ENCODE measurements at places on chromosomes 11 and 22.

DNA sequence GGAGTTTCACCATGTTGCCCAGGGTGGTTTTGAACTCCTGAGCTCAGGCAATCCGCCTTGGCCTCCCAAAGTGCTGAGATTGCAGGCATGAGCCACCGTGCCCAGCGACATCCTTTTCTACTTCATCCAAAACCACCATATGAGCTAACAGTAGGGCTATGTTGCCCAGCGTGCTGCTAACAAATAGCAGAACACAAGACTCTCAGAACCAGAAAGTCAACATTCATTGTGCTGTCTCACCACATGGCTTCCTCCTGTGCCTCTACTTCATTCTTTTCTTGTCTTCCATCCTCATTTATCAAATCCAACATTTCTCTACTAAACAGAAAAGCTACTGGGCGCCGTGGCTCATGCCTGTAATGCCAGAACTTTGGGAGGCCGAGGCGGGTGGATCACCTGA is 12.0 kb upstream of the DENND5A start:
- DNase-seq: no peak

- DNase-seq: no peak
Observed at GRCh38 chr22:37482244-37482643, 3.9 kb downstream of the MFNG start.

GRCh38 chr11:118194835-118195627 is 18.6 kb upstream of the SCN2B start:
- no peak for DNase-seq

- DNase-seq: no peak
Observed at GRCh38 chr11:12134236-12134585, 23.8 kb downstream of the MICAL2 start.

DNA sequence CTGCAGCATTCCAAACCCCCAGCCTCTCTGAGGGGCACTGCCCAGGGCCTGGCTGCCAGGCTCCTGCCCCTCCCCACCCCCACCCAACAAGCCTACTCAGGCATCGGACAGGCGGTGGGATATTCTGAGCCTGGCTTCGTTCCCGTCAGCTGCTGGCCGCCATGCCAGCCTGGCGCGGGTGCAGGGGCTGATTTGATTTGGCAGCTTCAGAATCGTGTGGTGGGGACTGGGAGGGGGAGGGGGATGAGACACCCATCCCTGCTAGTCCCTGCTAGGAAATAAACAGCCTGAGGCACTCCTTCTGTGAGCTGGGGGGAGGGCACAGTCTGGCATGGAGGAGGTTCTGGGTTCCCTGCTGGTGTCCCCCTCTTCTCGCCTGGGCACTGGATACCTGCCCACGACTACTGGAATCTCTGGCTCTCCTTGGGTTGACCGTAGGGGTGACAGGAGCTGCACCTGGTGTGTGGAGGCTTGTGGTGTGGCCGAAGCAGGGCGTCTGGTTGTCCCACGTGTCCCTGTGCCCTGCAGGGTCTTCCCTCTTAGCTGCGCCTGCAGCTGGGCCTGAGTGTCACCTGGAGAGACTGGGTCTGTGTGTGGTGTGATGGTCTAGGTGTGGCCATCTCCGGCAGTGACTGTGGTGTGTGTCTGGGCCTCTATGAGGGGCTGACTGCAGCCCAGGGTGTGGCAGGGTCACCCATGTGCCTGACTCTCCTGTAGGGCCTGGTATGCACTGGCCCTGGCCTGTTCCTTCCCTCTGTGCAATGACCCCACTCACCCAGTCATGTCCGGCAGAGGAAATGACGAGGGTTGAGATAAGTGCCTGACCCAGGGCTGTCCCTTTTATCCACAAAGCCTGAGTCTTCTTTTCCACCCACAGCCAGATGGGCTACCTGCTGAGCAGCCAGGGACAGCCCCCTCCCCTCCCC is 42.2 kb downstream of the PDE2A start:
- no peak for DNase-seq

DNA sequence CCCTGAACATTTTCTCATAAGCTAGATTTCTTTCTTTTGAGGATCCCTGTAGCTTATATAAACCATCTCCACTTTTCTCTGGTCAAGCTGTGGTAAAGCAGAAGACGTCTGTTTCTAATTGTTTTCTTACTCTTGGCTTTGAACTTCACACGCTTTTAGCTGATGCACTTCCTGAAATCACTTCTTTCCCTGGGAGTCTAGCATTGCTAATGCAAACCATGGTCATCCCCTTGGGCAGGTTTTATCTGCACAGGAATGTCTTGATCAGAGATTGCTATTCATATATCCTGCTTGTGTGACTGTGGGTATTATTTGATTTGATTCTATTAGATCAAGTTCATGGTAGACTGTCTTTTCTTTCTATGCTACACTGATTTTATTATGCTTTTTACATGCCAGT is 199.2 kb upstream of the POU2AF2 start:
- no peak for DNase-seq

- no peak for DNase-seq
Observed at GRCh38 chr11:74010306-74011300, 1.7 kb upstream of the UCP3 start.

DNA sequence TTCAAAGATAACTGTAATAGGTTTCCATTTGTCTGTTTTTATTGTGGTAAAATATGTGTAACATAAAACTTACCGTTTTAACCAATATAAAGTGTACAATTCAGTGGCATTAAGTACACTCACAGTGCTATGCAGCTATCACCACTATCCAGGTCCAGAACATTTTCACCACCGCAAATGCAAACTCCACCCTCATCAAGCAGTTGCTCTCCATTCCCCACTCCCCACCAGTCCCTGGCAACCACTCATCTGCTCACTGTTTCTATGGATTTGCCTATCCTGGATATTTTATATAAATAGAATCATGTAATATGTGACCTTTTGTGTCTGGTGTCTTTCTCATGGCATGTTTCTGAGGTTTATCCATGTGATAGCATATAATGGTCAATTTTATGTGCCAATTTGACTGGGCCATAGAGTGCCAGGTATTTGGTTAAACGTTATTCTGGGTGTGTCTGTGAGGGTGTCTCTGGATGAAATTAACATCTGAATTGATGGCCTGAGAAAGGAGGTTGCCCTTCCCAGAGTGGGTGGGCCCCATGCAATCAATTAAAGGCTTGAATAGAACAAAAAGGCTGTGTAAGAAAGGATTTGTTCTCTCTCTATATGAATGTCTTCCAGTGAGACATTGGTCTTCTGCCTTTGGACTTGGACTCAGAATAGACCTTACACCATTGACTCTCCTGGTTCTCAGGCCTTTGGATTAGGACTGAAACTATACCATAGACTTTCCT is 17.2 kb upstream of the SMCO4 start:
- no peak for DNase-seq

GRCh38 chr22:22048981-22049531 is 66.5 kb upstream of the TOP3B start:
- DNase-seq: no peak

- DNase-seq: no peak
Observed at GRCh38 chr11:36105743-36106581, 162.1 kb downstream of the LDLRAD3 start.

- DNase-seq: no peak
Observed at GRCh38 chr11:124482362-124483147, 37.1 kb upstream of the OR8B8 start.

- DNase-seq: no peak
Observed at GRCh38 chr22:45484742-45485141, 17.9 kb upstream of the FBLN1 start.

GRCh38 chr22:19448739-19449421 is 1.4 kb upstream of the C22orf39 start:
- DNase-seq: peak; percentile 41

DNA sequence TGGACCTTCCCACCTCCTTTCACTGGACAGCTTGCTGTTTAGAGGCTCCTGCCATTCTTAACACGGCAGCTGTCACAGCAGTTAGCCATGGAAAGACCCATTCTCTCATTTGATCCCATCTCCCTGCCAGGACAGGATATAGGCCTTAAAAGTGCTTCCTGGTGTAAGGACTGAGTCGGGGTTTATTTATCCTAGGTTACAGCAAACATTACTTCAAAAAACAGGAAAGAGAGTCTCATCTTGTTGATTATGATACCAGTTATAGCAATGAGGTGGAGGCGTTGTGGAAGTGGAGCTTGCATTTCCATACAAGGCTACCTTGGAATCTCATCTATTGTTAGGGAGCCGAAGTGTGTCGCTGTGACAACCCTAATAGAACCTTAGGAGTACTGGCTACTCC is 17.4 kb upstream of the ETS1 start:
- DNase-seq: no peak

GRCh38 chr11:12112750-12113149 is 2.4 kb downstream of the MICAL2 start:
- DNase-seq: no peak

DNA sequence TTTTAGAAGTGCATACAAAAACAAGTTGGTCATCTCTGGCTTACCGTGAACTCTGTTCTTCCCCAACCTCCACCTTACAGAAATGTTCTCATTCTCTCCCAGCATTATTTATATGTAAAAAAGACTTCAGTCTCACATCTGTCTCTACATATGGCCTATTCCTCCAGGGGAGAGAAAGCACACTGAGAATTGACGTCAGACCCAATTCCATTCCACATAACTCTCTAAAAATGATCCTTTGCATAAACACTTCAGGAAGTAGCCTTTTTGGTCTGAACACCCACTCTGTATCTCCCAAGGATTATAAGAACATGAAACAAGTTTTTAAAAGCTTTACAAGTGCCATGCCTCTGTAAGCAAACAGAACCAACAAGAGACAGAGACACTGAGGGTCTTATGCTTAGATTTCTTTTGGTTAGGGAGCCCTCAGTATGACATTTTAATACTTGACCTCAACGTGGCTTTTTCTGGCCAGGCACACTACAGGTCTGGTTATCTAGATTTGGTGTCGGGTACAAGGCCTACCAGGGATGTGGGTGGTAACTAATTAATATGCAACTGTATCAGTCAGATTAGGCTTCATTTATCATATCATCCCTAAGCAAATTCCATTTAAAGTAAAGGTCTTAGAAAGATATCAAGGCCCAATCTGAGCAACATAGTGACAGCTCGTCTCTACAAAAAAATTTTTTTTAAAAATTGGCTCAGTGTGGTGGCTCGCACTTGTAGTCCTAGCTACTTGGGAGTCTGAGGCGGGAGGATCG is 48.5 kb upstream of the PPP2R1B start:
- no peak for DNase-seq

GRCh38 chr11:76763573-76764346 is 19.4 kb upstream of the TSKU start:
- no peak for DNase-seq

GRCh38 chr11:77658213-77659013 is 20.8 kb upstream of the CLNS1A start:
- no peak for DNase-seq

DNA sequence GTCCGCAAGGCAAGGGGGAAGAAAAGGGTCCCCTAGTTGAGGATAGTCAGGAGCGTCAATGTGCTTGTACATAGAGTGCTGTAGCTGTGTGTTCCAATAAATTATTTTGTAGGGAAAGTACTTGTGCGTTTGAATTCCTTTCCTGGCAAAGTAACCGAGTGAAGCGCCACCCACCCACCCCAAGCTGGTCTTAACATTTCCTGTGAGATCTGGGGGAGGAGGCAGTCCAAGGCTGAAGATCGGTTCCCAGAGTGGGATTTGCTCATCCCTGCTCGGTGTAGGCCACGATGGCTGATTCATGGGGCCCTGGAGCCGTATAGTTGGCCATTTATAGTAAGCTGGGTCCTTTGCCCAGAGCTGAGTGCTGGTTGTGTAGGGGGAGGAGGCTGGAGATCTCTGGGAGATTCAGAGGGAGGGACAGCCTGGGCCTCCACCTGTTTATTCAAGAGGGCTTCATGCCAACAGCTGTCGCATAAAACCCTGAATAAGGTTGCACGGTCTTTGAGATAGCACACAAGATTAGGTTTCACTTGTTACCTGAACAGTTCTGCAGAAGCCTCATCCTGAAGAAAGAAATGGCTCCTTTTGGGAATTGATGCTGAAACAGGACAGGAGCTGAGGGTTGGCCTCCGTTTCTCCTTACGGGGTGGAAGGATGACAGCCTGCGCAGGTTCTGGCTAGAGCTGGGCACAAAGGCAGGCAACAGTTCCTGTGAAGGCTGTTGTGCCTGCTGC is 2.4 kb downstream of the ATF4 start:
- no peak for DNase-seq

DNA sequence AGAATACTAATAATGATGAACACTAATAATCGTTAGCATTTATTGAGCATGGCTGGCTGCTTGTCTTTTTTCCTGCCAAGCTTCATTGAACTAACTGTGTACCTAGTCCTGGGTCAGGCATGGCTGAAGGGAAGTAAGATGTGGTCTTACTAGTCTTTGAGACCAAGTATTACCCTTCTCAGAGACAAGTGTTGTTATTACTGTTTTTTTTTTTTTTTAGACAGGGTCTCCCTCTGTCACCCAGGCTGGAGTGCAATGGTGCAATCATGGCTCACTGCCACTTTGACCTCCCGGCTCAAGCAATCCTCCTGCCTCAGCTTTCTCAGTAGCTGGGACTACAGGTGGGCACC is 4.6 kb downstream of the ST14 start:
- DNase-seq: no peak

DNA sequence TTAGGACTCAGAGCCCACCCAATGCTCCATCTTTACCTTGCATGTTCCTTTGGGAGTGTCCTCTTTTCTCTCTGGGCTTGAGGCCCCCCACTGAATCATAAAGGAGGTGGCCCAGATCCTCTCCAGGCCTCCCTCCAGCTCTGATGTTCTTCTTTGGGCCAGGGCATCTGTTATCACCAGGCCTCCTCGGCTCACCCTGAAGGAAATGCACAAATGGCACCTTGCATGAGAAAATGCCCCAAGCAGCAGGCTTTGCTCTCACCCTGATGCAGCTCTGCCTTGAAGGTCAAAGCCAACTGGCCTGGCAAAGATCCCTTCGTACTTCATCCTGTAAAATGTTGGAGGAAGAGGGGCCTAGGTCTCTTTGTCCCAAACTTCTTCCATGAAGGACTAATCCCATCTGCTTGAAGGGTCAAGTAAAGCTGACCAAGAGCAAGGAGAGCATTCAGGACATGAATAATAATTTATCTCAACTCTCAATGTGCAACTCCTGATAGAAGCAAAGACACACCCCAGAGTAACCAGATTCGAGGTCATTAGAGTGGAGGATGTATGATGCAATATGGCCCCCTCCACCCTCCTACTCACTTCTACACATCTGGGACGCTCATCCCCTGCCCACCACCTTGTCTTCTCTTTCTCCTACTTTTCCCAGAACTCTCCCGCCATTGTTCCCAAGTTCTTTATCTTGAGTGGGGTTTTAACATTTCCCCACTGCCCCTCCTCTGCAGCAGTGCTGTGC is 9.5 kb downstream of the APOL6 start:
- DNase-seq: no peak

- no peak for DNase-seq
Observed at GRCh38 chr11:46559815-46560214, 34.0 kb downstream of the AMBRA1 start.

GRCh38 chr11:14029971-14030920 is 67.7 kb downstream of the SPON1 start:
- DNase-seq: no peak
